Activated CD4-positive, alpha-beta T cell treated with anti-CD3 and anti-CD28 coated beads, Interleukin-2, amount 50 U/mL, for 16 hours (primary cell): ENCODE measurements at places on chromosomes 3 and 15.

DNA sequence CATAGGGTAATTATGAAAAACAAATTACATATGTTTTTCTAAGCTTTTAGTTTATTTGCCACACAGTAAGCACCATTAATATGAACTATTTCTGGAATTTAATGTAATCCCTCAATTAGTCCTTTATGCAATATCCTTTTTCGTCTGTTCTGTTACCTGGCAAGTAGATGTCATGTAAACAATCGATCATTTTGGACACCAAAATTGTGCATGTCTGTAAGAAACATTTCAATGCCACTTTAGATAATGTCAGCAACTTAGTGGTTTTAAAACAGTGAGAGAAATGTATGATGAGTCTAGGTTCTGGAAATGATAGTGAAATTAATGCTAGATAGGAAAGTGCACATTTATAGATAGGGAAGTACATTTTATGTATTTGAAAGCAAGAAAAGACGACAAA, 986.6 kb downstream of the ZPLD1 start:
- no peak for DNase-seq

DNA sequence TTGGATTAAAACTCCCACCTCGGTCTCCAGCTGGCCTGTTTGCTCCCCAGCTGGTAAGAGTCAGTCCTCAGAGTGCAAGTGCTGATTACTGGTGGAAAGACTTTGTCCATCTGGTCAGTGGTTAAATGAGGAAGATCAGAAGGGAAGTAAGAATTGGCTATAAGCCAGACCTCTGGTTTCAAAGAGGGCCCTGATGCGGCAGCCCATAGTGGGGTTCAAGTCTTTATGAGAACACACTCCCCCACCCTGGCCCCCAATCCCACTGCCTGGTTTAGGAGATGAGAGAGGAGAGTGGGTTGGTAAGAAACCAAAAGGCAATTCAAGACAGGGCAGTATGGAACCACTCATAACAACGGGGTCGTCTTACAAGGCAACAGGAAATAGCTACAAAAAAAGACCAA, 65.0 kb downstream of the FRMD4B start:
- no peak for DNase-seq

- DNase-seq, result no peak
These were observed 113.6 kb downstream of the POLR2M start for GRCh38 chr15:57820119-57820518.

DNA sequence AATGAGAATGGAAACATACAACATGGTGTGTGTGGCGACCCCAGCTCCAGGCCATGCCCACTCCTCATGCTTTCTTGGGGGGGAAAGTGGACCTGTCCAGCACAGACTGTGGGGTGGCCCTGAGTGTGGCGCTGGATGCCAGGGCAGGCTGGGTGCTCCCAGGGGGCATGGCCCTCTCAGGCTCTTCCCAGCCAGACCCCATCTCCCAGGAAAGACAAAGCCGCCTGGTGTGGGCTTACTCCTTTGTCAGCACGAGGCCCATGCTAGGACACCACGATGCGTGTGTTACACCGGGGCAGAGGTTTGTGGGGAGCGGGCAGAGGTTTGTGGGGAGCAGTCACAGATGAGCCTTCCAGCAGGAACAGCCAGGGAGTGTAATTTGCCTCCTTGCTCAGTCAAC, 68.5 kb downstream of the ABTB1 start:
- DNase-seq, result no peak

DNA sequence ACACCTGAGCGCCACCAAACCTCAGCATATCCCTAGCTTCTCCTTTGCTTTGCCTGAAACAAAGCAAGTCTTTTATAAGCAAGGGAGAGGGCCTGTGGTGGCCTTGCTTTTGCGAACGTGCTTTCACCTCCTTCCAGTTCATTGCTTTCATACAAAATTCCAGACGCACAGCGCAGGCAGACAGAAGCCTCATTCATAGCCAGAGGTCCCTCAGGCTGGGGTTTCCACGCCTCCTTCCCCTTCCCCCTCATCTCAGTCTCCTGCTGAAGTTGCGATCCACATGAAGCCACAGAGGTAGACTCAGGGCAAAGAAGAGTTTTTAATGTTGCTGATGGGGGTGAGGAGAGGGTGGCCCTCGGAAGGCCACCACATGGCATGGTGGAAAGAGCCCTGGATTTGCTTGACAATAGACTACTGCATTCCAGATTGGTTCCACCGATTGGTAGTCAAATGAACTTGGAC, 59.4 kb upstream of the FLNB start:
- no peak for DNase-seq

DNA sequence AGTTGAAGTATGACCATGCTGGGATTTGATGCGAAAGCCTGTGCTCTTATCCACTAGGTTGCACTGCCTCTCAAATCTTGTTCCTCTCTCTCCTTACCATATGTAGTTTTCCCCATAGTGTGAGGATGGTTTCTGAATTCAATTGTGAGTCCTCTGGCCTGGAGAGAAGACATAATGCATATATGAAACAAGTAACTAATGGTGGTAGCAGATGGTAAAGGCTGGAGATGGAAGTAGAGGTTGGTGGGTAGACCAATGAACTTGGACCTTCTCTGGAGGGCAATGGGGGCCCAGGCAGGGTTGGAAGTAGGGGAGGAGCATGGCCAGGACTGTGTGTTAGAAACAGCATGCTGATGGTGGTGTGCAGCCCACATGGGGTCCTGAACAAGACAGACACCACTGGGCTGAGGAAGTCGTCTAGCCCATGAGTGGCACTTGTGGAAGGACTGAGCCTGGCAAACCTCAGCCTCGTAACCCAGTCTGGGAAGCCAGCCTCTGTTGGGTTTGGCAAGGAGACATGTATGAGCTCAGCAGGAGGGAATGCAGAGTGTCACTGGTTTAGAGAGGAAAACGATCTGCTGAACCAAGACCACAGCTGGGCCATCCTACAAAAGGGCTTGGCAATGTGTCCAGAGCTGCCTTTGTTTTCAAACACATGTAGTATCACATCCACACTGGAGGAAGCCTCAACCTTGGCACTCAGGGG, 18.5 kb upstream of the LMCD1 start:
- no peak for DNase-seq

DNA sequence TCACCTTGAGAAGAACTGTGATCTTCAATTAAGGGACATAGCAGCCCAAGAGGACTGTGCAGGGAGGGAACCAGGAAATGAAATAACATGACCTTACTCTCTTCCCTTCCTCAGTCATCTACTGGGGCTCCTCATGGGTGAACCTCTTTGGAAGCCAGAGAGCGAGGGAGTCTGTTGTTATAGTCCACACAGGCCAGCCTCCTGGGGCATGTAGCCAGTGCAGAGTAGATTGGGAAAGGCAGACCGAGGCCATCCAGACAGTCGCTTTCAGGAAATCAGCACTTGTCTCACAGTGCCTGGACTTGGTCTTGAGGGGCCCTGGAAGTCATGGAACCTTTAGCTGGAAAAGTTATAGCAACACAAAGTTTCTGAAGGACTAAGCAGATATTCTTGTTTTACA, 6.1 kb downstream of the CRTAP start:
- no peak for DNase-seq

GRCh38 chr3:120554812-120555606, 41.1 kb upstream of the NDUFB4 start:
- DNase-seq, result no peak

- no peak for DNase-seq
These were observed 12.2 kb downstream of the PPARG start for GRCh38 chr3:12301031-12301430.

GRCh38 chr3:100120012-100120411, 5.7 kb upstream of the FILIP1L start:
- no peak for DNase-seq

DNA sequence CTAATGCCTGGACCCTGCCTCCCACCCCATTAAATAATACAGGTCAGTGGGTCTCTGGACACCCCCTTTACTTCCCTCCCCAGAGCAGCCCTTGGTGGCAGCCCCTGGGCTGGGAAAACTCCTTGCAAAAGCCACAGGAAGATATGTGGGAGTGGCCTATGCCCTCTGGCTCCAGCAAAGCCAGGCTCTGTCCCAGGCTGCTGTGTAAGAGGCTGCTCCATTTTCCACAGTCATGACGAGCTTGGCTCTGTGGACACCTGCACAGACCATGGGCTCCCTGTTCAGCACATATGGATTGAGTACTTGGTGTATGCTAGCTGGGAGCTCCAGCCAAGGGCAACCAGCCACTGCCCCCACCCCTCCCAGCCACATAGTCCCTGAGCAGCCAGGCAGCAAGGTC, 13.0 kb downstream of the CACNA2D2 start:
- DNase-seq, result no peak

GRCh38 chr3:140378571-140379340, 299.1 kb upstream of the TRIM42 start:
- no peak for DNase-seq

DNA sequence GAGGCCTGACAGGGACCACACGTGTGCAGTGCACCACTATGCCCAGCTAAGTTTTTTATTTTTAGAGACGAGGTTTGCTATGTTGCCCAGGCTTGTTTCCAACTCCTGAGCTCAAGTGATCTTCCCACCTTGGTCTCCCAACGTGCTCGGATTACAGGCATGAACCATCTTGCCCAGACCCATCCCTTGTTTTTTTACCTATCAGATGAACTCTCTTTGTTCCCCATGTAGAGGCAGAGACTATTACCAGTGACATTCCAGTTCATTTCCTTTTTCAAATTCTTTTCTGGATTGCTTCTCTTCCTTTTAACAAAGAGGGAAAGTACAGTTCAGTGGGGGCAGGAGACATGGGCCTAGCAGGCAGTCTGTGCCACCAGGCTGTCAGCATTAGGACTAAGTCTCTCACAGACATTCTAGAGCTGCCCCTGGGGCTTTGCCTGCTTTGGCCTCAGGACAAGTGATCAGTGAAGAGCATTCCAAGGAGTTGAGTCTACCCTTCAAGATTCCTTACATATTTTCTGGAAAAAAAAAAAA, 103.5 kb upstream of the SLC7A14 start:
- no peak for DNase-seq

- no peak for DNase-seq
These were observed 166.4 kb upstream of the PROK2 start for GRCh38 chr3:71951361-71951760.

DNA sequence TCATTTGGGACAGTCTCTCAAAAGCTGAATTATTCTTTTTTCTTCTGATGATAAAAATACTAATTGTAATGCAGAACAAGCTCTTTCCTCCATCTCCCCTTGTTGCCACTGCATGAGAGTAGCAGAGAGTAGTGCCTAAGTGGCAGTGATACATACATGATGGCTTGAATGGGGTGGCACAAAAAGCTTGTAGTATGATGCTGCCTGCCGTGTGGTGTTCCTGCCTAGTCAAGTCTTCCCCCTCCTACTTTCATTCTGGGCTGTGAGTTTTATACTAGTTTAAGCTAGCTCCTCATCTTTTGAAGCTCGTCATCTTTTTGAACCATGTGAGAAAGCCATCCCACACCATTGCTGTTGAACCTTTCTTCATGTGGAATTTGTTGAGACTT, 230.5 kb downstream of the NFKBIZ start:
- DNase-seq, result no peak

- DNase-seq, result no peak
These were observed 69.2 kb downstream of the ATP8B4 start for GRCh38 chr15:50049871-50050270.

GRCh38 chr15:70867911-70868467, 14.0 kb upstream of the LARP6 start:
- DNase-seq, result no peak

- DNase-seq, result no peak
These were observed 115.6 kb downstream of the ADAMTSL3 start for GRCh38 chr15:83769411-83769999.

- peak; percentile 57 for DNase-seq
These were observed 53.7 kb downstream of the PIK3CB start for GRCh38 chr3:138781012-138781470.

DNA sequence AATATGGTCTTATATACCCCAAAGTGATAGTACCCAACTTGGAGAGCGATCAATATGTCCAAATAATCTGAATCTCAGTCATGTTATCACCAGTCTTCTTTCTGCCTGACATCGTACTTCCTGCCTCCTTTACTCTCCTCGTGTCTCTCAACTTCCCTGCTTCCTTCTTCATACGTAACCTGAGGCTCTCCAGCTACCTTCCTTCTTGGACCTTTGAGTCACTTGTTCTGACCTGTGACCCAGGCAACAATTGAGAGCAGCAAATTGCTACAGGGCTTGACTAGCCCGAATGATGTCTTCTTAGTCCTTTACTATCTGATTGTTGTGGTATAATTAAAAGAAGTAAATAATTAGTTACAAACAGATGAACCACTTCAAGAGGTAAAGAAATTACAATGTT, 145.9 kb upstream of the MBNL1 start:
- no peak for DNase-seq

- no peak for DNase-seq
These were observed 29.3 kb upstream of the STT3B start for GRCh38 chr3:31503456-31503855.

- DNase-seq, result no peak
These were observed 100.6 kb upstream of the SLC24A5 start for GRCh38 chr15:48020166-48020565.

DNA sequence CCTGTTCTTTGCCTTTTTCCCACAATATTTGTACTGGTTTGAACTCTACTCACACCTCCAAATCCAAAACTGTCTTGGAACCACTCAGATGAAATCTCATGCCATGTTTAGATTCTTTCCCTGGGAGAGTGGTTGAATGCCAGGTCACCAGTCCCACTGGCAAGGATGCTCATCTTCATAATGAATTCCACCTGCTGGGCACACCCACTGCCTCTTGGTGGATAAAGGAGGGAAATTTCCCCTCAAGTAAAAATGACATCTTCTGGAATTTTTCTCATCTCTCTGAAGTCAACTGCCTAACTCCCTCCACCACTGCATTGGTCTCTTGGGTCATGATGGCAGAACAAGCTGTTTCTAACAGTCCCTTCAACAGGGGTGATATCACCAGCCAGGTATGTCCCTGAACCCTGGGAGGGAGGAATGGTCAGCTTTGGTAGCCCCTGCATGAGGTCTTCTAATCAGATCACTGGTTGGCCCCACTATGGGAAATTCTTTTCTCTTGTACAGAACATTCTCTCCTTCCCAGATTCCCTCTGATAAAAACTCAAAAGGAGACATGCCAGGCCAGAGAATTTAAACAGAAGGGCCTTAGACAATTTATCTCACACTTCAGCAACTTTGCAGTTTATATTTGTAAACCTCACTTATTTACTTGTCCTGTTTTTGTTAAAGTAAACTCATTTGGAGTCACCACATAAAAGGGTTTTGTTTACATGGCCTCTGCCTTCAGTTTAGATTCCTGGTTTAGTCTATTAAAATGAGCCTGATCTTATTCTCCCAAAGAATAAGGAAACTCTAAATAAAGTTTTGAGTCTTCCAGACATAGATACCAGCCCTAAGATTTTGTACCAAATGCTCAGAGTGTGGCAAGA, 143.4 kb downstream of the WNT5A start:
- DNase-seq, result no peak

GRCh38 chr3:115638991-115639390, 15.7 kb downstream of the GAP43 start:
- no peak for DNase-seq

- no peak for DNase-seq
These were observed 952 bp upstream of the HDDC3 start for GRCh38 chr15:90933301-90933700.

- no peak for DNase-seq
These were observed 63.3 kb upstream of the DCBLD2 start for GRCh38 chr3:98964784-98965183.
